Sigmoid colon (tissue), 7 donors: ENCODE measurements at places on chromosomes 12 and 14. TPM values are rescaled to one million over a fixed set of nuclear protein-coding genes. Genes with fewer than 3 reads are reported as not detected.

DNA sequence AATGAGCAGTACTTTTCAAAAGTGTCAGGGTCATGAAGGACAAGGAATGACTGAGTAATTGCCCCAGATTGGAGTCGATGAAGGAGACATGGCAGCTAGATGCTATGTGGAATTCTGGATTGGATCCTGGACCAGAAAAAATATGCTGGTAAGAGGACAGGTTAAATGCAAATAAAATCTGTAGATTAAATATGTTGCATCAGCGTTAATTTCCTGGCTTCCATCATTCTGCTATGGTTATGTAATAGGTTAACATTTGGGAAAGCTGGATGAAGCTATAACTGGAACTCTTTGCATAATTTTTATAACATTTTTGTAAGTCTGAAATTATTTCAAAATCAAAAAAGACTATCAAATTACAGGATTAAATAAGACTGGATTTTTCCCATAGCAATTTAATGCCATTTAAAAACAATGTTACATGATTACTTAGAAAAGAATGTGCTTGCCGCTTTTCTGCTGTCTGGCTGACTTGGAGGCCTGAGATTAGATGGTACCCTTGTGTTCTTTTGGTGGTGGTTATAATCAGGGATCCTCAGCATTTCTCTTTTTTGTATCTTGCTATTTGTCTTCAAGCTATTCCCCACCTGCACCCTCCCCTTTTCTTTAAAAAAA is 65.1 kb downstream of the FBXW8 start:
- H3K4me1 ChIP-seq, result no peaks in the 10 kb centered on the region
- no peak overlapping the region for H3K27ac ChIP-seq
- no peaks in the 10 kb centered on the region for H3K27me3 ChIP-seq
- no peak overlapping the region for H3K4me3 ChIP-seq

Gene ZNF641
- polyA plus RNA-seq, result 6.6 TPM

DNA sequence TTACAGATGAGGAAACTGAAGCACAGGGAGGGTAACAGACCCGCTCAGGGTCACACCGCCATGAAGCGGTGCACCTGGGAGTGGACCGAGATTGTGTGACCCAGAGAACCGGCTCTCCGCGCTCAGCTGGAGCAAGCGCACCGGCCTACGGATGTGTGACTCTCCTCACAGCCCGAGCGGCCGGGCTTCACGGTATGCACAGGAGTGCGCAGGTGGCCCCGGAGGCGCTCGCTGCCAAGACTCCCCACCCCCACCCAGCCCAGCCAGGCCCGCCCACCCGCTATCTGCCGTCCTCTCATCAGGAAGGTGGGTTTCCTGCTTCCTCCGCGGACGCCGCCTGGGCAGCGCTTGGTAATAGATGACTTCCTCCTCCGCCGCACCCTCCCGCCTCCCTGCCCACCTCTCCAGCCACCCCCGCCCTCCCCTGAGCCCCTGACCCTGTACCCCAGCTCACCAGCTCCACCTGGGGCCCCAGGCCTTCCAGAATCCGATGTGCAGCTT is 110.7 kb downstream of the NCOR2 start:
- H3K4me1 ChIP-seq, result peaks cover 61% of the 10 kb centered on the region
- no peaks in the 10 kb centered on the region for H3K27me3 ChIP-seq
- peaks cover 6% of the 10 kb centered on the region for H3K36me3 ChIP-seq
- H3K4me3 ChIP-seq, result peak overlapping the region; percentile 23
- DNase-seq, result peak; percentile 74

Gene CNTN1
- polyA plus RNA-seq, result 0.60 TPM

Gene LMNTD1
- not detected for polyA plus RNA-seq

GRCh38 chr14:64112867-64113678 is 181.1 kb downstream of the ESR2 start:
- H3K27ac ChIP-seq, result no peak overlapping the region
- H3K36me3 ChIP-seq, result no peaks in the 10 kb centered on the region

GRCh38 chr12:128519426-128519825 is 252.5 kb downstream of the TMEM132C start:
- H3K4me3 ChIP-seq, result no peak overlapping the region
- no peaks in the 10 kb centered on the region for H3K27me3 ChIP-seq
- H3K27ac ChIP-seq, result no peak overlapping the region

GRCh38 chr12:67716817-67717216 is 68.3 kb downstream of the DYRK2 start:
- H3K4me1 ChIP-seq, result no peaks in the 10 kb centered on the region
- no peak for DNase-seq
- H3K27ac ChIP-seq, result peak overlapping the region; percentile 66

DNA sequence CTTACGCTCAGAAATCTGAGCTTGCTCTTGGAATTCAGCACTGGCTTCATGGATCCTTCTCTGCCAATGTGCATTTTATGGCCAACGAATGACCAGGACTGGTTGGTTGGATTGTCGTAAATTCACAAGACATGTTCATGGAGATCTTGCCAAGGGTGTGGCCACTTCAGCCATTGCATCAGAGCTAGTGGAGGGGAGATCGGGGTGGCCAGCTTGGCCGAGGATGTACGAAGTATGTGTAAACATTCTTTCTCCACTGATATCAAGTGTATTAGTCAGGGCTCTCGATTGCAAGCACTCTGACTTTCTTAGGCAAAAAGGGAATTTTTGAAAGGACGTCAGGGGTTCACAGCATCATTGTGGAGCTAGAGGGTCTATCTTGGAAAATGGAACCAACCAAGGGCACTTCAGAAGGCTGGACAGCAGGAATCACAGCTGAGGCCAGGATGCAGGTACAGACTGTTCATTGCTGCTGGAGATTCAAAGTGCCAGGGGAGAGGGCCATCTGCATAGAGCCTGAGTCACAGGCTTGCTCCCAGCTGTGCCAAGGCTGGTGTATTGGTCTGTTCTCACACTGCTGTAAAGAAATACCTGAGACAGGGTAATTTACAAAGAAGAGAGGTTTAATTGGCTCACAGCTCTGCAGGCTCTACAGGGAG is 32.9 kb upstream of the ADGRD1 start:
- no peaks in the 10 kb centered on the region for H3K36me3 ChIP-seq
- peak; percentile 92 for DNase-seq
- H3K27ac ChIP-seq, result peak overlapping the region; percentile 69
- no peaks in the 10 kb centered on the region for H3K4me1 ChIP-seq
- H3K27me3 ChIP-seq, result peaks cover 7% of the 10 kb centered on the region
- no peak overlapping the region for H3K4me3 ChIP-seq

- H3K27me3 ChIP-seq, result no peaks in the 10 kb centered on the region
- no peak overlapping the region for H3K27ac ChIP-seq
- H3K4me1 ChIP-seq, result peaks cover 6% of the 10 kb centered on the region
- peaks cover 64% of the 10 kb centered on the region for H3K36me3 ChIP-seq
Observed at GRCh38 chr12:57180321-57180989, 33.0 kb upstream of the LRP1-AS start.
